Breast epithelium (tissue), 4 donors: ENCODE measurements at places on chromosomes 3 and 15. TPM values are rescaled to one million over a fixed set of nuclear protein-coding genes. Genes with fewer than 3 reads are reported as not detected.

DNA sequence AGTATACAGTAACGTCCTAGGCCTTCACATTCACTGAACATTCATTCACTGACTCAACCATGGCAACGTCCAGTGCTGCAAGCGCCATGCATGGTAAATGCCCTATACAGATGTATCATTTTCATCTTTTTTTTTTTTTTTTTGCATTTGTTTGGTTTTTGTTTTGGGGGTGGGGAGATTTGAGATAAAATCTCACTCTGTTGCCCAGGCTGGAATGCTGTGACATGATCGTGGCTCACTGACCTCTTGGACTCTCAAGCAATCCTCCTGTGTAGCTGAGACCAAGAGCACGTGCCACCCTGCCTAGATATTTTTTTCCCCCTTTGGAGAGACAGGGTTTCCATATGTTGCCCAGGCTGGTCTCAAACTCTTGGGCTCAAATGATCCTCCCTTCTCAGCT is 37.4 kb downstream of the SUSD5 start:
- no peak for DNase-seq

Gene OR5H2
- total RNA-seq = not detected

GRCh38 chr3:98817547-98818041 is 54.5 kb downstream of the ST3GAL6 start:
- no peak for DNase-seq

GRCh38 chr3:132629928-132630327 is 29.7 kb downstream of the ACAD11 start:
- DNase-seq = no peak

DNA sequence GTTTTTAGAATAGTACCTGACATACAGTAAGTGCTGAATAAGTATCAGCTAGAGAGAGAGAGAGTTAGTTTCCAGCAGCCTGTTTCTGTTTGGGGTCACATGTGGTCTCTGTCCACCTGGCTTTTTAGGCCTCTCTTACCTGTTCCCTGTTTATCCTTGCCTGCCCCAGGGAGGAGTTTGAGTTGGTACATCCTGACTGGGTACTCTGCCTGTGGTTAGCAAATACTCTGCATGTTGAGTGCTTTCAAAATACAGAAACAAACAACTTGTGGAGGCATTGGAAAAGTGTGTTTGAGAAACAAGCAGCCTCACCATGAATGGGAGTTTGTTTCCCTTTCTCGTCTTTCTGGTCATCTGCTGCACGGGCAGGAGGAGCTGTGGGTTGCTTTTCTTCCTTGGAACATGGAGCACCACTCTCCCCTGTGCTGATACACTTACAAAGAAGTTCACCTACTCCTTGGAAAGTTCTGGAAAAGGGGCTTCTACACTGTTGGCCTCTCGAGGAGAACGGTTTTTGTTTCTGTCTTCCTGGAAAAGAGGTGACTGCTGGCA is 166.1 kb downstream of the PGPEP1L start:
- no peak for DNase-seq

GRCh38 chr15:51390241-51390965 is 48.9 kb downstream of the GLDN start:
- DNase-seq = no peak

- no peak for DNase-seq
Measured at GRCh38 chr15:52137432-52138357, 25.1 kb upstream of the BCL2L10 start.

GRCh38 chr3:139020868-139021234 is at the start of gene PRR23B:
TSS of gene PRR23B (minus strand) at chr3:139020926. CDS start at chr3:139020661, 265 bp downstream.
- no peak for DNase-seq

DNA sequence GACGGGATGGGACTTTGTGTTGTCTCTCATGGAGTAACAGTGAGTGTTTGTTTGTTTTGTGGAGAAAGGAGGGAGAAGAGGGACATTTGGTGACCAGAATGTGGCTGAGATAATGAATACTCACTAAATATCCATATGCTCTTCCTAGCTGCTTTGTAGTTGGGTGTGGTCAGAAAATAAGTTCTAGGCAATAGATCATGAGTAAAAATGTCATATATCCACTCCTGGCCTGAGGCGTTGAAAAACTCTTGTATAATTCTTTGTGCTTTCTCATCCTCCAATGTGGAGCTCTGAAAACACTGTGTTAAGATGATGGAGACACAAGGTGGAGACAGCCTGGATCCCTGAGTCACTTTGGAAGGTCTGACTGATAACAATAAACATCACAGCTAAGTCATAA is 28.0 kb upstream of the IL16 start:
- DNase-seq = no peak

DNA sequence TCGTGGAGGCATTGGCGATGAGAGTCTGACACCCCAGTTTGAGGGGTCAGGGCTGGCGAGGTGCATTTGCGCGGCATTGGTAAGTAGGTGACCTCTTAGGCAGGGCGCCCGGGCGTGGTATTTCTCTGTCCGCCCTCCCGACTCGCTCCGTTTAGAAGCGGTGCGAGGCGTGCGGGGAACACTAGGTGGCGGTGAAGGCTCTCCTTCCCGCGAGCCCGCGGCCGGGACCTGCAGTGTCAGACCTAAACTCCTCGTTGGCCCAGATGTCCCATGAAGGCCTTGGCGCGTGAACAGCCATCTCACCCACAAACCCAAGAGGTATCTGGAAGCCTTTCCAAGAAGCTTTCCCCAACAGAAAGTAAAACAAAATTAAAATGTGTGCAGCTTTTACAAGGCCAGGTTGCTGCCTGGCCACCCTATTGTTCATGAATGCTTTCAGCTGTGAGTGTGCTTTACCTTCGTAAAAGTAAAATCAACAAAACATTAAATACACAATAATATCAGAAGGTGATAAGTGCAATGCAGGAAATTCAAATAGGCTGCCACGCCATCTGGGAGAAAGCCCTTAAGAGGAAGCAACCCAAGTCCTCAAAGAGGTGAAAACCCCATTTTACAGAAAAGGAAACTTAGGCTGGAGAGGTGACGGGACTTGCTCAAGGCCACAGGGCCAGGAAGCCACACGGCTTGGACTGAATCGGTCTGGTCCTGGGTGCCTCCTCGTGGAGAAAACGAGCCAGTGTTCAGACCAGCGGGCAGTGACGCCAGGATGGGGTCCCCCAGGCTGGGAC is 120.3 kb downstream of the ETFA start:
- DNase-seq = peak; percentile 62

- no peak for DNase-seq
Measured at GRCh38 chr3:72068621-72069020, 283.7 kb upstream of the PROK2 start.

- no peak for DNase-seq
Measured at GRCh38 chr15:48785195-48785594, 25.7 kb downstream of the CEP152 start.
